Left colon (tissue), 2 donors: ENCODE measurements at places on chromosomes 11 and 22. TPM values are rescaled to one million over a fixed set of nuclear protein-coding genes. Genes with fewer than 3 reads are reported as not detected.

GRCh38 chr22:41050883-41051282 lies 41.5 kb upstream of the EP300 start:
- DNase-seq, result no peak

Gene PDE2A
- total RNA-seq, result 6.6 TPM

DNA sequence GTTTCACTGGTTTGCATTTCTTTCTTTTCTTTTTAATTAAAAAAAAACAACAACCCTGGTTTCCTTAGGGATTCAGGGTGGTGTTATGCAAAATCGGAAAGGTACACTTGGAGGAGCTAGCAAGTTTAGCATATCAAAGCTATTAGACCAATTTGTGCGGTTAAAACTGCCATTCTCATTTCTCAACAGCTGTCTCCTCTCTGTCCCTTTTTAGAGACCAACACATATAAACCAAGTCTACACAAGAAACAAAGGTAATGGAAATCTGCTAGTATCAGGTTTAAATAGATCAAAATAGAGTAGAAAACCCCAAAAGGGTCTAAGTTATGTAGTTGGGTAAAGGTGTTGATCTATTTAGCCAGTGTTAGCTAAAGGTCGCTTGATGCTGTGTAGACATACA lies 1.7 kb upstream of the SESN3 start:
- no peak for DNase-seq

Gene POGLUT3
- 14.5 TPM for total RNA-seq

Gene MS4A6A
- total RNA-seq, result 57.3 TPM

Gene FGF3
- not detected for total RNA-seq

Gene SCGB1A1
- not detected for total RNA-seq

DNA sequence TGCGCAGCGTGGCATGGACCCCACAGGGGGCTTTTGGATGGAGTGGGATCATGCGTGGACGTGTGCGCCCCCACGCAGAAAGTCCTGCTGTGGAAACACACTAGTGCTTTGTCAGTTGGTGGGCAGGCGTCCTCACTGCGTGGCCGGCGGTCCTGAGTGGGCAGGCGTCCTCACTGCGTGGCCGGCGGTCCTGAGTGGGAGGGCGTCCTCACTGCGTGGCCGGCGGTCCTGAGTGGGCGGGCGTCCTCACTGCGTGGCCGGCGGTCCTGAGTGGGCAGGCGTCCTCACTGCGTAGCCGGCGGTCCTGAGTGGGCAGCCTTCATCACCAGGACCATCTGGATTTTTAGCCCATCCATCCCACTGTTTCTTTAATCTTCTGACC lies 205.9 kb downstream of the TBC1D22A start:
- no peak for DNase-seq

DNA sequence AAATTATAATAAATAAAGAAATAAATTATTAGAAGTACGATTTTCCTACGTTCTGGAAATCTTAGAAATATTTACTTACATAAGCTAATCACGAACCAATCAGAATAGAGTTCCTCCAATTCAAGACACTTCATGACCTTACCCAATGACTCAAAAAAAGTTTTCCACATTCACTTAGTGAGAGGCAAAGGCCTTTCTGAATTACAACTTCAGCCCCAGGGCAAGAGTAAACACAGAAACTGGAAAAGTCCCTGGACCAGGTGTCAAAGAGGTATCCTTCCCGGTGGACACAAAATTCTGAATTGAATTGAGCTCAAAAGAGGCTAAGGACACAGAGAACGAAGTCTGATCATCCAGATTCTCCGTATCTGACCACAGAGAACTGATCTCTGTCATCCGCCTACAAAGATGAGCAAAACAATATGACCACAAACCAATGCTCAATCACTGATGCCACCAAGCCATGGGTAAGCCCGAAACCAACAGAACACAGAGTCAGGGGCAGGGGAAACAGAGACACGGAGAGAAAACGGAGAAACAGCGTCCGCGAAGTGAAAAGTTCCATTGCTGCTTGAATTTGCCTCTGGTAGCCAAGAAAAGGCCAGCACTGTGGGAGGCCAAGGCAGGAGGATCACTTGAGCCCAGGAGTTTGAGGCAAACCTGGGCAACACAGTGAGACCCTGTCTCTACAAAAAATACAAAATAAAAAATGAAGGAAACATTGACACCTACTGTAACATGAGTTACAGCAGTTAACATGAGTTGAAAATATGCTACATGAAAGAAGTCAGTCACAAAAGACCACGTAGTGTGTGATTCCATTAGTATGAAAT lies 6.8 kb downstream of the BID start:
- no peak for DNase-seq

DNA sequence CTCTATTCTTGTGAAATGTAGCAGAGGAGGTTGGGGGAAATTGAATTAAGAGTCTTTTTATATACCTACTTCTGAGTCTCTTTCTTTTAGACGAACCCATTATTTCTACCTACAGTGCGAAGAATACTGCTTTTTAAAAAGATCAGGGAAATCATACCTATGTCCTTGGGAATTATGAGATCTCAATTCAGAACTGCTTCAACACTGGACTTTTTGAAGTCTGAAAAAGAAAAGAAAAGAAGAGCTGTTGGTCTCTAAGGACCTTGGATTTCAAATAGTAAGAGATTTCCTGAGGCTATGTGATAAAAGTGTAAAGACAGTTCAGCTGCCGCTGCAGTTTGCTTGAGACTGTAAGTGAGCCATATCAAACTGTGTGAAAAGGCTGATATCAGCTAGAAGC lies 3.7 kb upstream of the OR5B21 start:
- no peak for DNase-seq

Gene YPEL1
- total RNA-seq, result 3.4 TPM

Gene OR8D2
- not detected for total RNA-seq

Gene HTR3B
- not detected for total RNA-seq

DNA sequence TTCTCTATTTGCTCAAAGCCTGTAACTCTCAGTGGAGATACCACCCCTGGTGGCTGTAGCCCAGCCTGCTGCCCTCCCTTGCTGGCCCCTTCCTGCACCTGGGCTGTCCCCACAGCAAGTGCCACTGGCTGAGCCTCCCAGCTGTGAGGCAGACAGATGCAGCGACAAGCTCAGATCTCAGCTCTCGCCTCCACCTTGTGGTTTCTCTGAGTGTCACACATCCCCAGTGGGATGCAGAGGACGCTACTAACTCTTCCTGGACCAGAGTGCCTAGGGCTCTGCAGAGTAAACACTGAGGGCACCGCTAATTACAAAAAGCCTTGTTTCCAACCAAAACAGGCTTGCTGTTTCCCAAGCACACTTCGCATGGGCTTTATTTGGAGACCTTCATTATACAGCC lies 8.9 kb downstream of the YPEL1 start:
- no peak for DNase-seq

- no peak for DNase-seq
Observed at GRCh38 chr22:46346680-46347405, 11.3 kb downstream of the TRMU start.

- peak; percentile 17 for DNase-seq
Observed at GRCh38 chr22:21457023-21457787, 10.0 kb upstream of the TMEM191C start.
